Activated CD8-positive, alpha-beta memory T cell treated with anti-CD3 and anti-CD28 coated beads for 1 hour (primary cell): ENCODE measurements at places on chromosomes 7 and 10.

GRCh38 chr10:90862908-90863514 lies 5.2 kb upstream of the HTR7 start:
- no peak for DNase-seq

GRCh38 chr10:64148607-64149006 lies 627.4 kb downstream of the REEP3 start:
- DNase-seq: no peak

GRCh38 chr7:158083526-158084310 lies 503.9 kb downstream of the PTPRN2 start:
- DNase-seq: no peak

GRCh38 chr10:18313626-18314025 lies 173.4 kb downstream of the CACNB2 start:
- no peak for DNase-seq

DNA sequence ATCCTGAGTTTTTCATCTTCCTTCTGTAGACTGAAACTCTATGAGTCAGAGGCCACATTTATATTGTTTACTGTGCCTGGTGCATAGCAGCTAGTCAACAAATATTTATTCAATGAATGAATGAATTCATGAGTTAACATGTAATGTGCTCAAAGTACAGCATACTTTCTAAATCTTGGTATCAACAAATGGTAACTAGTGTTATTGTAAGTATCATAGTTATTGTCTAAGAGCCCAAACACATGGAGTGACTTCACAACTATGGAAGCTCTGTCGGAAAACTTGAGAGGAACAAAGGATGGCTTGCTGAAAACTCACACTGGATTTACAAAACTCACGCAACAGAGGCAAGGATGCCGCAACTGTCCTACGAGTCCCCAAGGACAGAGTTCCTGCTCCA lies 35.9 kb downstream of the DENND2A start:
- no peak for DNase-seq

DNA sequence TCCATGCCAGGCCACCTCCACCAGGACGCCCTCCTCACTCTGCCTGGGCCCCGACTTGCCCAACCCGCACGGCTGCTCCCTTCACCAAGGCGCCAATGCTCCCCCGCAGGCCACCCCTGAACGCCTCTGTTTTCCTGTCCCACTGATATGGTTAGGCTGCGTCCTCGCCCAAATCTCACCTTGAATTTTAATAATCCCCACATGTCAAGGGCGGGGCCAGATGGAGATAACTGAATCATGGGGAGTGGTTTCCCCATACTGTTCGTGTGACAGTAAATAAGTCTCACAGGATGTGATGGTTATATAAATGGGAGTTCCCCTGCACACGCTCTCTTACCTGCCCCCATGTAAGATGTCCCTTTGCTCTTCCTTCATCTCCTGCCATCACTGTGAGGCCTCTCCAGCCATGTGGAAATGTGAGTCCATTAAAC lies 29.8 kb downstream of the RSU1 start:
- peak; percentile 12 for DNase-seq

GRCh38 chr7:30843741-30844482 lies 67.7 kb upstream of the AQP1 start:
- no peak for DNase-seq

GRCh38 chr7:3065724-3066143 lies 22.1 kb upstream of the CARD11 start:
- DNase-seq: peak; percentile 33

DNA sequence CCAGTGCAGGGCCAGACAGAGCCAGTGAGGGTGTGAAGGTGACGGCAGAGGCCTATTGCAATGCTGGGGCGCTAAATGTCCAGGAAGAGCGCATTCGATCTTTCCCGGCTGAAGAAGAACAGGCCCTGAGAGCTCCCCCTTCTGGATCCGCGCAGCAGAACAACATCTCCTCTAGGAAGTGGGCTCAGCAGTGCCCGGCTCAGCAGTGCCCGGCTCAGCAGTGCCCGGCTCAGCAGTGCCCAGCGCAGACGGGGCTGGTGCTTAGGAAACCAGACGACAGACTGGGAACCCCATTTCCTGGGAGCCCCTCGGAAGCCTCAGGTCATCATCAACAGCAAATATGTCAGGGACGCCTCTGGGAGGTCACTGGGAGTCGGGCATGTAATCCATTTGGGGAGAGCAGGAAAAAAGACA lies 4.7 kb upstream of the NOS3 start:
- peak; percentile 37 for DNase-seq

DNA sequence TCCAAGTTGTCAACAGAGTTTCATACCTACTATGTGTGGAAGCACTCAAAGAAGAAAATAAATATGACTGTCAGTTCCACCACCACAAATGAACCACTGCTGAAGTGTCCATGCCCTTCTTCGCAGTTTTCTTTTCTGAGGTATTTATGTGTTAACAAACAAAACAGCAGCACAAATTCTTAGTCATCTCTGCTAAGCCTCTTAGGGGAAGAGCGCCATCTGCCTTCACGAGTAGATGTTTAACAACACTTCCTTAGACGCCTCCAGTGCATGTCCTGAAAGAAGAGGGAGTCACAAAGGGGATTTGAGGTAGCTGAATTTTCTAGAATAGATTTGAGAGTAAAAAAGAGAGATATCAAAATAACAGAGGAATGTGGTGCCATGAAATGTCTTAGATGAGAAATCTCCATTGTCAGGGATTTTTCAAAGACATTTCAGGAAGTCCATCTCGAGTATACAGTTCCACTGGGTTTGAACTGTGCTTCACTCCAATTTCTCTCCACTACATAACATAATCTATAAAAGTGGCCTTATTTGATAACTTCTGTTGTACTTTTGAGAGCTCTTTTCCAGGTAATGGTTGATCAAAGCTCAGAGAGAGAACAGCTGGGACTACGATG lies 775.3 kb upstream of the POM121L12 start:
- no peak for DNase-seq

DNA sequence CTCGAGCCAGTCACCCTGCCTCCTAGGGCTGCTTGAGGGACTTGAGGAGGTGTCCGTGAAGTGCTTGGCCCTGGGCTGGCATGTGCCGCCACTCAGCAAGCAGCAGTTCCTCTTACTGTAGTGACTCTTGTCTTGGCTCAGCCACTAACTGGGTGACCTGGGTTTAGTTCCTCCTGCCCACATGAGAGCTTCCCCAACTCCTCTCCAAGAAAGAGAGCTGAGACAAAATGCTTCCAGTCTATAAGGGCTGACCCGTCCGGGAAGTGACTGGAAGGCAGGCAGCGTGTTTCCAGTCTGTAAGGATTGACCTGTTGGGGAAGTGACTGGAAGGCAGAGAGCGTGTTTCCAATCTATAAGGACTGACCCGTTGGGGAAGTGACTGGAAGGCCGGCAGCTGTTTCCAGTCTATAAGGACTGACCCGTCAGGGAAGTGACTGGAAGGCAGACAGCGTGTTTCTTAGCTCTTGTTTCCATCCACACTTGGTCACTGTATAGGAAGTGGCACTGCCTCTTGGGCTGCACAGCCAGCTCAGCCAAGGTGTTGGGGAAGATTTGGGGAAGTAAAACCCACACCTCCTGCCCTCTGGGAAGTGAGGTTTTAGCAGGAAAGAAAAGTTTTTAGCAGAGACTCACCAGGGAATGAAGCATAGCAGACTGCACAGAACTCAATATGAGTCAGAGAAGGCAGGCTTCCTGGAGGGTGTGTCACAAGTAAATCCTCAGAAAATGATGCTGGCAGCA lies 53.3 kb upstream of the PPIF start:
- no peak for DNase-seq

DNA sequence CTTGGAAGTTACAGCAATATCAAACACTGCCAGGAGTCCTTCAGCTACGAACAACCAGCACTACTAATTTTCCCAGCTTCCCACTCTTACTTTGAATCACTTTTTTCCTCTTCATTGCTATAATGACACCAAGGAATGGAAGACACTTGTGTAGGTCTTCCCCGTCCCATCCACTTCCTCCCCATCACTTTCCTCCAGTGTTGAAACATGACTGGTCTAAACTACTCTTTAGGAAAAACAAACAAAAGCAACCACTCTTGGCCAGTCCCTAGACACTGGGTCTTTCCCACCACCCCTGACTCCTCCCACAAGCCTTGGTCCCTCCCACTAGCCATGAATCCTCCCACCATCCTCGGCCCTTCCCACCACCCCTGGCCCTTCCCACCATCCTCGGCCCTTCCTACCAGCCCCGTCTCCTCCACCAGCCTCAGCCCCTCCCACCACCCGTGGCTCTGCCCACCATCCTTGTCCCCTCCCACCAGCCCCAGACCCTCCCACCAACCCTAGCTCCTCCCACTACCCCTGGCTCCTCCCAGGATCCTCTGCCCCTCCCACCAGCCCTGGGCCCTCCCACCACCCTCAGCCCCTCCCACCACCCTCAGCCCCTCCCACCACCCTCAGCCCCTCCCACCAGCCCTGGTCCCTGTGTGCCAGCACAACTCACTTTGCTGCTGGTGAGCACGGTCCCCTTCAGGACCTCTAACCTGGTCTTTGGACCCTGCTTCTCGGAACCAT lies 68.5 kb downstream of the CXCL12 start:
- DNase-seq: no peak

DNA sequence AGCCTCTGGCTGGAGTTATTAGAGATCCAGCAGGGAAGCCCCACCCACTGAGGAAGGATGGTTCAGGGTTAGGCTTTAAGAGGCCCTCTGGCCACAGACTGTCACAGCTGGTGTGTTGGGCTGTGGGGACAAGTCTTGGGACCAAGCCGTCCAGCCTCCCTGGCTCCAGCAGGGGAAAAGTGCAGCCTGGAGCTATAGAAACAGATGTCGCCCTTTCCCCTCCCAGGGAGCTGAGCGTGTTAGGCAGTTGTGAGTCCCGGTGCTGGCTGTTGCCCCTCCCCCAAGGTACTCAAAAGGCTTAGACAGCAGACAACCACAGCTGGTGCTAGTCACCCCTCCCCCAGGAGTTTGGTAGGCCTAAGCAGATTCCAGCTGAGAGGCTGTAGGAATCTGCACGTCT lies 143.4 kb downstream of the TMEM168 start:
- no peak for DNase-seq

DNA sequence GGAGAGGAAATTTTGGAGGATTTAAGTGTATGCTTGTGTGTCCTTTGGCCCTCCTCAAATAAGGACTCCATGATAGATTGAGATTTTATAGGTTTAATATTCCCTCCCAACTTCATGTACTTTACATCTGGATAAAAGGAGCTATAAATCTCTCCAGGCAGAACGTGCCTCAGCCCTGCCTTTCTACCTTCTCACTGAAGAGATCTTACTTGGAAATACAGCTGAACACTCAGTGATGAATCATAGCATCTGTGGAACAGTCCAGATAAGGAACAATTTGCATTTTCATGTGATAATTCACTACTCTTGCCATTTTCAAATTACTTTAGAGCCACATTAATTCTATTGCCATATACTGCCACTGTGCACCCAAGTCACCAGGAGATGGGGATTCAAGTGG lies 364.6 kb upstream of the PODXL start:
- no peak for DNase-seq

DNA sequence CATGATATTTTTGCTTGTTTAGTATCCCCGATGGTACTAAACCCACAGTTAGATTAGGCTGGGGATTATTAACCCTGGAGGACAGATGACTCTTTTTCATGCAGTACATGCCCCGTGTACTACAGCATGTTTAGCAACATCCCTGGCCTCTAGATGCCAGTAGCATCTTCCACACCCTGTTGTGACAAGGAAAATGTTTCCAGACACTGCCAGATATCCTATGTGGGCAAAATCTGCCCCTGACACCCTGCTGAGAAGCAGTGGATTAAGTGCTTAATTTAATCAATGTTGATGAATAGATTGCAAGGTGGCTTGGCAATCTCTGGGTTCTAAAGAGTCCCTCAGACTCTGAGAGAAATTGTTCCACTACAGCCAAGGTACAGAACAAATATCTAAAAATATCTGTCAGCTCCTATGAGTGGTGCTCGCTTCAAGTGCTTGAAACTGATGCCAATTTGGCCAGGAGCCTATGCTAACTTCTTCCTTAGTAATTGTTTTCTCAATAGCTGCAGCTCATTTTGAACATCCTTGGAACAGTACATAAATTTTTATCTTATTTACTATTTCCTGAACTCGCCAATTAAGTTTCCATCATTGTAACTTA lies 247.0 kb downstream of the SORCS1 start:
- DNase-seq: no peak

DNA sequence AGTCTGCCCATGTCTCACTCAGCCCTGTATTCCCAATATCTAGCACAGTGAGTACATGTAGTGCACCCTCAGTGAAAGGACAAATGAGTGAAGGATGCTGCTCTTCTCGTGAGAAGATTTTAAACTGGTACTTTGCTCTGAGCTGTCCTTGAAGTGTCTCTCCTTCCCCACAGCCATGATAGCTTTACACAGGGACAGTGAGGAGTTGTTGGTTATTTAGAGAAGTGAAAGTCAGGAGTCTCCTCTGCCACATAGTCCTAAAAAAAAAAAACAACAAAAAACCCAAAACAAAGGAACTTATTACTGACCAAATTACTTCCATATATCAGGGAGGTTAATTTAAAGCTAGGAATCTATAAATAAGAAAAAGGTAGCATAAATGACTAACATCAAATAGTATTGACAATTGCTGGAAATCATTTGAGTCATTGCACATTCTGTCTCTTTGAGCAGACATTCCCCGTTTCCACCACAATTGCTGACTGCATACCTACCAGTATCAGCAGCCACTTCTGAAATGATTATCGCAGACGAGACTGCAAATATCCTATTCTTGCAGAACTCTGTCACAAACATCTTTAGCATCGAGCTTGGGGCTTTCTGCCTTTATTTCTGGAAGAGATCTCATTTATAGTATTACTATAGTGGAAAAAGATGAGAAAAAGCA lies 202.1 kb downstream of the PTEN start:
- no peak for DNase-seq
